ENCODE measurements at places on chromosomes 13 and 19.

- no peak for DNase-seq
Observed at GRCh38 chr13:50691681-50692263, 151.7 kb downstream of the DLEU7 start.

DNA sequence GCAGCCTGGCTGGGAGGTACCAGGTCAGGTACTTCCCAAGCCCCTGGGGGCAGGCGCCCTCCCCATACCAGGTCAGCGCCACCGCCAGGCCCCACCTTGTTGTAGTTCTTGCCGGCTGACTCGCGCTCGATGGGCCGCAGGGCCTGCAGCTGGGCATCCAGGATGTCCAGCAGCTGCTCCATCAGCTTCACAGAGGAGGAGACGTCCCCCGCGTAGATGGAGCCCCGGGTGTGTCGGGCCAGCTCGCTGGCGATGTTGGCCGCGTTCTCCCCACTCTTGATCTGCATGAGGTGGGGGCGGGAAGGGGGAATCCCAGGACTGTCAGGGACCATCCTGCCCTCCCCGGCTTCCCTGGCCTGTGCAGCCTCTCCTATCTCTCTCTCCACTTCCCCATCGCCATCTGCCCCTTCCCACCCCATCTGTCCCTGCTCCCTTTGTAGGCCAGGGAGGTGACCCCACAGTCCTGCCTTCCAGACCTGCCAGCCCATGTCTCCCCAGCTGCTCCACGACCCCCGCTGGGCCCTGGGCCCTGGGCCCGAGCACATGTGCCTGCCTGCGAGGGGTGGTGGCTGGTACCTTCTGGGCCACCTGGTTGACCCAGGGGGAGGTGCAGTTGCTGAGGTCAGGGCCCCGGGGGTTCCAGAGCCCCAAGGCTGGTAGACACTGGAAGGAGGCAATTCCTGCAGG is 23.8 kb upstream of the ASF1B start:
- no peak for DNase-seq

- no peak for DNase-seq
Observed at GRCh38 chr19:58183817-58184215, 955 bp downstream of the ZNF274 start.

DNA sequence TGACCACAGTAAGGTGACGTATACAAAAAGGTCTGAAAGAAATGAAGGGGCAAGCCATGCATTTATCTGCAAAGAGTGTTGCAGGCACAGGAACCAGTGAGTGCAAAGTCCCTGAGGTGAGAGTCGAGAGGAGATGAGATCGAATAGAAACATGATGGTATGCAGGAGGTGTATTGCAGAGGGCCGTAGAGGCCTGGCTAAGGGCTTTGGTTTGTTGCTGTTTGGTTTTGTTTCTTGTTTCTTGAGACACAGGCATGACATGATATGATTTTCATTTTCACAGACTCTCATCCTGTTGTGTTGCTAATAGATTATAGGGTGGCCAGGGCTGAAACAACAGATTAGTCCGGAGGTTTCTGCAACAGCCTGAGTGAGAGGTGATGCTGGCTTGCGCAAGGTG is 80.4 kb downstream of the HSPH1 start:
- no peak for DNase-seq

DNA sequence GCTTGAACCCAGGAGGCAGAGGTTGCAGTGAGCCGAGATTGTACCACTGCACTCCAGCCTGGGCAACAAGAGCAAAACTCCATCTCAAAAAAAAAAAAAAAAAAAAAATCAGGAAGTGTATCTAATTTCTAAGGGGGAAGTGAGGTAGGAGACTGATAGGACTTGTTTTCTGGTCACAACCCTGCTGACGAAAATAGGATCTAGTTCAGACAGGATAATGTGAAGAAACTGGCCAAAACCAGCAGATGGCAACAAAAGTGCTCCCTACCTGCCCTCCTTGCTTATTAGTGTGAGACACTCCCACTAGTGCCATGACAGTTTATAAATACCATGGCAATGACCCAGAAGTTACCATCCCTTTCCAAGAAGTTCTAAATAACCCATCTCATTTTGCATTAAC is 36.0 kb upstream of the KPNA3 start:
- DNase-seq, result no peak

- DNase-seq, result no peak
Observed at GRCh38 chr13:71860547-71861138, 6.4 kb downstream of the DACH1 start.

GRCh38 chr13:60165391-60166099 is 1.8 kb upstream of the DIAPH3 start:
- no peak for DNase-seq

DNA sequence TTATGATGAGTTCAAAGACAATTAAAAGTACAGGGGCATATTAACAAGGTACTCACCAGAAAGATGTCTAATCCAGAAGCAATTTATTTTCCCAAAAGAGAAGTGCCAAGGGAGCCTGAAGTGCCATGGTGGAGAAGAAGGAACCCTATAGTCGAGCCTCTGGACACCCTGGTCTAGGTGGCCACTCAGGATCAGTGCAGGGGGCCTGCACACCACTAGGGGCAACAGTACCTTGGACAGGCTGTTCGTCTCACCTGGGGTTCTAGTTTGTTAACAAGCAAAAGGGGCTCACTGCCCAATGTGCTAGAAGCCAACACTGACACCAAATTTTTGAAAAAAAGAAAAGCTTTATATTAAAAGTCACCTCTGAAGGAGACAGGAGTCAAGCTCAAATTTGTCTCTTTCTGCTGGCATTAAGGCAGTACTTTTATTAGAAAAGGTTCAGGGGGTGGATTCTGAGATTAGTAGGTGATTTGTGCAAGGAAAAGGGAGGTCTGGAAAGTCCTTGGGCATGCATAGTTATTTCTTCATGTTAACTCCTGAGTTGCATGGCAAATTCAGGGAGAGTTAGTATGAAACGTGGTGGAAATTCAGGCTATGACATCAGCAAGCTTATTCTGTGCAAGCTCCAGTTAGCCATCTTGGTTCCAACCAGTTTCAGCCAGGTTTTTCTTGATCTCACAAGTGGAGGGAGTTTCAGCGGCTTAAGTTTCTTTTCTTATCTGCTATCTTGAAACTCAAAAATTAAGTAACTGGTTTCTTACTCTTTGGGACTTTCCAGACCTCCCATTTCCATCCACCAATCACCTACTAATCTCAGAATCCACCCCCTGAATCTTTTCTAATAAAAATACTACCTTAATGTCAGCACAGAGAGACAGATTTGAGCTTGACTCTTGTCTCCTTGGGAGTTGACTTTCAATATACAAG is 884 bp upstream of the CBY2 start:
- no peak for DNase-seq

DNA sequence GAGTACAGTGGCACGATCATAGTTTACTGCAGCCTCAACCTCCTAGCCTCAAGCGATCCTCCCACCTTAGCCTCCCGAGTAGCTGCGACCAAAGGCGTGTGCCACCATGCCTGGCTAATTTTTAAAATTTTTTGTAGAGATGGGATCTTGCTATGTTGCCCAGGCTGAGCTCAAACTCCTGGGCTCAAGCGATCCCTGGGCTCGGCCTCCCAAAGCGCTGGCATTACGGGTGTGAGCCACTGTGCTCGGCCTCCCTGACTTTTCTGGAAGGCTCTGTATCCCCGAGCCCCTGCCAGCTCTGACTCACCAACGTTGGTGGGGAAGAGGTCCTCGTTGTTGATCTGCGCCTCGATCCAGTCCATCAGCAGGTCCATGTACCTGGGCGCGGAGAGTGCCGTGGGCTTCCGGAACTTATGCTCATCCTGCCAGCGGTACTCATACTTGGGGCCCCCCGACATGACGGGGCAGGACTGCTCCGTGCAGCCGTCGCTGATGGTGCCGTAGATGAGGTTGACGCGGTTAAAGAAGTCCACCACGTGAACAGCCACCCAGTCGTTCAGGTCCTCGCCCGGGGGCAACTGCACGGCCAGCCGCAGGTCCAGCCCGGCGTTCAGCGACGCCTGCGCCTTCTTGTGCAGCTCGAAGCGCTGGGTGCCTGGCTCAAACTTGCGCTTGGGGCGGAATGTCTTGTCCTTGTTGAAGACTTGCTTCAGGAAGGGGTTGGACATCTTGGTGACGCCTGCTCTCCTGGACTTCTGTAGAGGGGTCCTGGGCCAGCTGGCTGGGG is 18.1 kb downstream of the MOB3A start:
- DNase-seq, result no peak

DNA sequence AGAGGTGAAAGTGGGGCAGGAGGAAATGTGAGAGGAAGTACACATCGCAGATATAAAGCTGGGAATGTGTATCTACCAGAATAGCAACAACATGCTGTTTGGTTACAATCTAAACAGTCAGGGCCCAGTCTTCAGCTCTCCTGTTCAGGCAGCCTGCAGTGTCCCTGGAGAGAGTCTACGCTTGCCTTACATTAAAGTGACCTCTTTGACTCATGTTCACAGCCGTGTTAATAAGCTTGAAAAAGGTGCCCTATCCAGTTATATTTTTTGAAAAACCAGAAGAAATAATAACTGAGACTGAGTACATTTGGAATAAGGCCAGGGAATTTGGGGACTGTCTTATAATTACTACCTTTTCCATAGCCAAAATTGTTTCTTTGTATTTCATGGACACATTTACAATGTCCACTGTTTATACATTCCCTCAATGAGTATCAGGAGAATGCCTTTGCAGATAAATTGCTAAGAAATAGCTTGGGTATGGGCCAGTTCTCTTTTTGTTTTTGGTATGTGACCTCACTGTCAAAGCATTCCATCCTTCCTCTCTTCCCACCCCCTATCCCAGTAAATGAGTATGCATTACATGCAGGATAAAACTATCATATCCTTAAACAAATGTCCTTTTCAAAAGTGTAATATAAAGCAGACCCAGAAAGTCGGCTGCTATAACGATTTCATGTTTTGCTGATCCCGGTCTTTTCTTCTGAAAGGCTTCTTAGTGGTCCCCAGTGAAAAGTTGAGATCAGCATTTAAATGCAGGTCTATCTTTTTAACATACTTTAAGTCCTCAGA is 82.6 kb downstream of the PCDH9 start:
- DNase-seq, result no peak

DNA sequence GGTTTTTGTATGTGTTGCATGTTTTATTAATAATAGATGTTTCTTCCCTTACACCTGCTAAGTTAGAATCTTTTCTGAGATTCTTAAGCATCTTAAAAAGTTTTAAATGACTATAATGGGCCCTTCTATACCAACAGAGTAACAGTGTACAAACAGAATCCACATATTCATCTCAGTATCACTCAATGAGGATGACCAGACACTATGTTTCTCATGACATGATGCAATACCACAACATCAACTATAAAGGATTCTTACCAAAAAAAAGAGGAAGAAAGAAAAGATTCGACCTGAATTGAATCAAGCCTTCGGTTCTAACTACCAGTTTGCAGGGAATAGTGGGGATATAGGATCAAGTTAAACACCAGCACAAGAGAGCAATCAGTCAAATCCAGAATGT is 56.5 kb downstream of the INTS6 start:
- DNase-seq, result no peak

- DNase-seq, result no peak
Observed at GRCh38 chr19:7598180-7598579, 2.5 kb downstream of the CAMSAP3 start.

GRCh38 chr13:21124852-21125251 is 51.5 kb downstream of the SKA3 start:
- no peak for DNase-seq

DNA sequence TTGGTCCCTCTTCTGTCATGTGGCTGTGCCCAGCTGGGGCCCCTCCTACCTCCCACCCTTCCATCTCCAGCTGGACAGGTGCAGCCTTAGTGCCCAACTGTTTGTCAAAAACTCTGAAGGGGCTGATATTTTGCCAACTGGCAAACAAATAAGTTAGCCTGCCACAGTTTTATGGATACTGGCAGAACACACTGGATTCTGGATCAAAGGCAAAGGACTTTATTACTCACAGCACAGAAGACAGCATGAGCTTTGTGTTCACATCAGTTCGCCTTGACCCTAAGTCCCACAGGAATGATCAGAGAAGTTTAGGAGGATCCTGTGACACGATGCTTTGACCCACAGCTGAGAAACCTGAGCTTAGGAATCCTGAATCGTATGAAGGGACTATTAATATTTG is 16.4 kb downstream of the KLK2 start:
- DNase-seq, result no peak

Data from LoVo (cell line).